GM23248 (cell line): ENCODE measurements at places on chromosomes 13 and 19.

GRCh38 chr19:10158071-10158470, 36.7 kb downstream of the DNMT1 start:
- no peak for DNase-seq

DNA sequence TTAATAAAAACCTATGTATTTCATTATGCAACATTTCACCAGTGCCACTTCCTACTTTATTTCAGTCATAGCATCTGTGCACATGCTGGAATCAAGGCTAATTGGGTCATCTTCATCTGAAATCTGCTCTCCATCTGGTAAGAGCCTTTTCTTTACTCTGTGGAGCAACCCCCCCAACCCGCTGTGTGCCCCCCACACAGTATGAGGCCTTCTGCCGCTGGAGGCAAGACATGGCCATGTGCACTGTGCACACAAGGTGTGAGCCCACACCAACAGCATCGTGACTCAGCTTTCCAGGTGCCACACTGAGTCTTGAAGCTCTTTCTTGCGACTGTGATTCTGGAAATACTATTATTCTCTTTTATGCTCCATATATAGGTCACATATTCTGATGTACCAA, 471.0 kb downstream of the TBC1D4 start:
- no peak for DNase-seq

DNA sequence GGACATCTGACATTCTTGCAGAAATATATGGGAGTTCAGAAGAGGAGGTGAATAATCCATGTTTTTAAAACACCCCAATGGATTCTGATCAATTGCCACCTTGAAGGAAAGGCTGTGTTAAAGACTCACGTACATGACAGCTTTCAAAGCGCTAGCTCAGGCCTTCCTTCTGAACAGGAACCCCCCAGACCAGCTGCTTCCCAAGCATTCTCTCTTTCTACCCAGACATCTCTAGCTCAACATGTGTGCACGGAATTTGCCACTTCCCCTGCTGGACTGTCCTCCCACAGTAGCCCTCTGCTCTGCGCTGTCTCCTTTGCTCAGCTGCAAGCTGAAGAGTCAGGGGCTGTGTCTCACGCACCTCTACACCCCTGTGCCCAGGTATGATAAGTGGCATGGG, 54.5 kb downstream of the STK24 start:
- DNase-seq: no peak

- DNase-seq: no peak
Measured at GRCh38 chr19:22600690-22601648, 33.2 kb upstream of the ZNF492 start.
